ENCODE measurements at places on chromosomes 13 and 19. TPM values are rescaled to one million over a fixed set of nuclear protein-coding genes. Genes with fewer than 3 reads are reported as not detected.

SIGLEC8 gene
- polyA plus RNA-seq = not detected

FCER2 gene
- 0.50 TPM for polyA plus RNA-seq

ZNF66 gene
- 3.0 TPM for polyA plus RNA-seq

PDCD2L gene
- polyA plus RNA-seq = 11.4 TPM

SPACA6 gene
- polyA plus RNA-seq = not detected

SIAH3 gene
- polyA plus RNA-seq = not detected

HCST gene
- polyA plus RNA-seq = 1,885 TPM

EPS8L1 gene
- polyA plus RNA-seq = 6.4 TPM

PROZ gene
- not detected for polyA plus RNA-seq

ZNF611 gene
- polyA plus RNA-seq = 75.2 TPM

NKG7 gene
- polyA plus RNA-seq = 7,925 TPM

SPTBN4 gene
- not detected for polyA plus RNA-seq

FFAR3 gene
- not detected for polyA plus RNA-seq

FSD1 gene
- polyA plus RNA-seq = 12.8 TPM

TIMM13 gene
- 74.3 TPM for polyA plus RNA-seq

CCDC122 gene
- polyA plus RNA-seq = 0.84 TPM

DAPK3 gene
- 29.6 TPM for polyA plus RNA-seq

LILRA2 gene
- polyA plus RNA-seq = 9.7 TPM

PNMA8B gene
- not detected for polyA plus RNA-seq

KLK6 gene
- polyA plus RNA-seq = not detected

CCNA1 gene
- polyA plus RNA-seq = not detected

ZNF181 gene
- polyA plus RNA-seq = 10.0 TPM

PDX1 gene
- not detected for polyA plus RNA-seq

PLK5 gene
- not detected for polyA plus RNA-seq

AMER2 gene
- not detected for polyA plus RNA-seq

STOML3 gene
- polyA plus RNA-seq = not detected

ERFL gene
- polyA plus RNA-seq = not detected

NRTN gene
- polyA plus RNA-seq = not detected

C1QTNF9B gene
- polyA plus RNA-seq = not detected

RDH8 gene
- not detected for polyA plus RNA-seq

DMKN gene
- 5.0 TPM for polyA plus RNA-seq

NAPSA gene
- 0.50 TPM for polyA plus RNA-seq

ZNF792 gene
- 17.2 TPM for polyA plus RNA-seq

ZNF665 gene
- 7.6 TPM for polyA plus RNA-seq

GIPC3 gene
- polyA plus RNA-seq = 0.04 TPM

CEBPA gene
- 2.7 TPM for polyA plus RNA-seq

DKKL1 gene
- polyA plus RNA-seq = not detected

ZNF134 gene
- polyA plus RNA-seq = 13.9 TPM

ZNF737 gene
- 2.4 TPM for polyA plus RNA-seq

DLL3 gene
- polyA plus RNA-seq = not detected

CERS1 gene
- polyA plus RNA-seq = not detected

SOX1 gene
- polyA plus RNA-seq = not detected

C5AR1 gene
- polyA plus RNA-seq = 0.16 TPM

ZIM2 gene
- not detected for polyA plus RNA-seq

ZIK1 gene
- 5.5 TPM for polyA plus RNA-seq

RPL13A gene
- 2,055 TPM for polyA plus RNA-seq

EDNRB gene
- not detected for polyA plus RNA-seq

APOC4 gene
- not detected for polyA plus RNA-seq

PPM1N gene
- 5.7 TPM for polyA plus RNA-seq

ZNF829 gene
- 3.9 TPM for polyA plus RNA-seq

LYPD5 gene
- 3.4 TPM for polyA plus RNA-seq

IQCN gene
- 0.15 TPM for polyA plus RNA-seq

ZNF793 gene
- 2.1 TPM for polyA plus RNA-seq

All from immature natural killer cell (primary cell).